ENCODE measurements at places on chromosomes 1 and 21.
A peak's percentile ranks its signal among the peaks of the same experiment; 100 is the strongest.

- no peak for ATAC-seq
Measured at GRCh38 chr1:25816112-25816718, 3.5 kb upstream of the MTFR1L start.

GRCh38 chr1:11337580-11338073 is 64.6 kb downstream of the UBIAD1 start:
- peak; percentile 49 for ATAC-seq

DNA sequence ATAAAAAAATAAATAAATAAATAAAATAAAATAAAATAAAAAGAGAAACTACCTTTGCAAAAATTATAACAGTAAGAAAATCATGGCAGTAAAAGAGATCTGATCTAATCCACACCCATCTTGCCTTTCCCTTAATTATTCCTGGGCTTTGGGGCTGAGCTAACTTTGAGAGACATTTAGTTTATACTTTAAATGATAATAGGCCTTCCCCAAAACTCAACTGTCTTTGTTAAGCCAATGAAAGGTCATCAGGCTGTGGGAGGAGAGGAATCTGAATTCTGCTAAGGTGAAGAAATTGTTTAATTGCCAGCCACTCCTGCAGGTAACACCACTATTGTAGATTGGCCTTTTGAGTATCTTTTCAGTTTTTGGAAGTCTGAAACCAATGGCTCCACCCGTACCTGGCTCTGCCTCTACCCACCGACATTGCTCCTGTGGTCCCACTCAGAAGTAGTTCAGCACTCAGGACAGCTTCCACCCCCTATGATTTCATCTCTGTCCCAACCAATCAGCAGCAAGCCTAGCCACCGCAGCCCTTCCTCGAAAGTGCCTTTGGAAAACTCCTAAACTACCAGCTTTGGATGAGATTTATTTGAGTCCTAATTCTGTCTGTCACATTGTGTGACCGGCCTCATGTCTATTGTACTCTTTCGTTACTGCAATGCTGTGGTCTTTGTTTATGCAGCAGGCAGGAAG is 23.0 kb upstream of the PNRC2 start:
- no peak for ATAC-seq

DNA sequence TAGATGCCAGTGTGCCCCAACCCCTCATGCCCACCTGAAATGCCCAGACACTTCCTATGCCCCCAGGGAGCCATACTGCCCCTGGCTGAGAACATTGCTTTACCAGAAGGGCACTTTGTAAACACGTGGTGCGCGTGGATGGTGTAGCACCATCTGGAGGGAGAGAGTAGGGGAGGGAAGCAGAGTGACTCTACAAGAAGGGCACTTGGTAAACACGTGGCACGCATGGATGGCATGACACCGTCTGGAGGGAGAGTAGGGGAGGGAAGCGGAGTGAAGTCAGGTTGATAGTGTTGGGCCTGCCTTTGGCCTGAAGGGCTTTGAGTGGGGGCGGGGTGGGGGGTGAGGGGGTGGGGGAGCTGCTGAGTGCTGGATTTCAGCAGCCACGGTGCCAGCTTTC is 324.0 kb upstream of the VAMP3 start:
- no peak for ATAC-seq

DNA sequence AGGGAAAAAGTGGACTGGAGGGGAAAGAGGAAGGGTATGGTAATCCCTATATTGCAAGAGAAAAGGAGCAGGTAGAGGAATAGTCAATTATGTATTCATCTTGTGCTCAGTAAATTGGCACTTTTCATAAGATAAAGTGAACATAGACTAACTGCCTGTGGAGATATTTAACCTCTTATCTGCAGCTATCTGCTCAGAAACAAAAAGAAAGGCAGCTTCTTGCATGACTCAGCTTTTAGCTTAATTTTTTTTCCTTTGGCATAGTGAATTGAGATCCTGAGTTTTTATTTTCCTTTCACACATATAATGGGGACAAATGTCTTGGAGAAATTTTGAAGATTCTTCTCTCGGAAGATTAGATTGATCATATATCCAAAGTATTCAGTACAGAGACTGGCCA is 127.6 kb upstream of the F3 start:
- ATAC-seq: no peak

DNA sequence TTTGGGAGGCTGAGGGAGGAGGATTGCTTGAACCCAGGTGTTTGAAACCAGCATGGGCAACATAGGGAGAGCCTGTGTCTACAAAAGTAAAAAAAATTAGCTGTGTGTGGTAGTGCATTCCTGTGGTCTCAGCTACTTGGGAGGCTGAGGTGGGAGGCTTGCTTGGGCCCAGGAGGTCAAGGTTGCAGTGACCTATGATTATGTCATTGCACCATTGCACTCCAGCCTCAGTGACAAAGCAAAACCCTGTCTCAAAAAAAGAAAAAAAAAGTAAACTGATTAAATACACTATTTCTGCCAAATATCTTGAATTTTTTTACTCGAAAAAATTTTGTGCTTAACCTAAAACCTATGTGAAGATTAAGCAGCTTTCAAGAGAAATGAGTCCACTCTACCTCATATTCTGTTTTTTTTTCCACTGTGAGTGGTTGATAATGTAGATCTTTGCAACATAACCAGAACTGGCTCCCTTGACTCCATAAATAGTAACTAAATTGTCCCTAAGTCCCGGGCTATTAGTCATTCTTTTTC is 19.4 kb upstream of the ZNF281 start:
- ATAC-seq: no peak

DNA sequence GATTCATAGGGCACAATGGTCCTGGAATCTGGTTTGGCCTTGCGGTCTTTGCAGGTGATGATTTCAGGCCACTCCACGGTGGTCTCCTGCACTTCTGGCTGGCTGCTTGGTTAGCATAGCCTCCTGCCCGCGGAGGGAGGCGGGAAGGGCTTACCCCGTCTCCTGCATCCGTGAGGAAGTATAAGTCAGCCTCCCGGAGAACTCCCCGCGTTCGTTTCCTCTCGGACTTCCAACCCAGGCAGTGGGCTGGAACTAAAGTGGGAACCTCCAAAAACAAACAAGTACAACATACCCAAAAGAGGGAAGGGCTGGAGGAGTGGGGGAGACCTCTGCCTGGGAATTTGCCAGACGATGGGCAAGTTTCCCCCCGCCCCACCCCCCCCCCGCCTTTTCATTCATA is 939 bp upstream of the CCN1 start:
- no peak for ATAC-seq

DNA sequence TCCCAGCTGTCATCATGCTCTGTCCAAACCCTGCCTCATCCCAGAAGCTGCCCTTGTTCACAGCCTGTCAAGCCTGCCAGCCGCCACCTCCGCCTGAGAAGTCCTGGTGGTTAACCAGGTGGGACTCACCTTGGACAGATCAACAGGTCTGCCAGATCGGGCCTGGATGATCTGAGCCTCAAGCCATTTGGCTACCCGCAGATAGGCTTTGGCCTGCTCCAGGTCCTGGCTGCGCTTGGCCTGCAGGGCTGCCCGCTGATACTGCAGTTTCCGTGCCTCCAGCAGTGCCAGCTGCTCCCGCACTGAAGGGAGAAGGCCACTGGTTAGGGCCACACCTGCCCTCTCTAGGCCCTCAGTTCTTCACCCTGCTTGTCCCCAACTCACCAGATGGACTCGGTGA is 8.6 kb downstream of the CC2D1B start:
- no peak for ATAC-seq

GRCh38 chr1:21706151-21706835 is 37.1 kb upstream of the RAP1GAP start:
- ATAC-seq: peak; percentile 77

DNA sequence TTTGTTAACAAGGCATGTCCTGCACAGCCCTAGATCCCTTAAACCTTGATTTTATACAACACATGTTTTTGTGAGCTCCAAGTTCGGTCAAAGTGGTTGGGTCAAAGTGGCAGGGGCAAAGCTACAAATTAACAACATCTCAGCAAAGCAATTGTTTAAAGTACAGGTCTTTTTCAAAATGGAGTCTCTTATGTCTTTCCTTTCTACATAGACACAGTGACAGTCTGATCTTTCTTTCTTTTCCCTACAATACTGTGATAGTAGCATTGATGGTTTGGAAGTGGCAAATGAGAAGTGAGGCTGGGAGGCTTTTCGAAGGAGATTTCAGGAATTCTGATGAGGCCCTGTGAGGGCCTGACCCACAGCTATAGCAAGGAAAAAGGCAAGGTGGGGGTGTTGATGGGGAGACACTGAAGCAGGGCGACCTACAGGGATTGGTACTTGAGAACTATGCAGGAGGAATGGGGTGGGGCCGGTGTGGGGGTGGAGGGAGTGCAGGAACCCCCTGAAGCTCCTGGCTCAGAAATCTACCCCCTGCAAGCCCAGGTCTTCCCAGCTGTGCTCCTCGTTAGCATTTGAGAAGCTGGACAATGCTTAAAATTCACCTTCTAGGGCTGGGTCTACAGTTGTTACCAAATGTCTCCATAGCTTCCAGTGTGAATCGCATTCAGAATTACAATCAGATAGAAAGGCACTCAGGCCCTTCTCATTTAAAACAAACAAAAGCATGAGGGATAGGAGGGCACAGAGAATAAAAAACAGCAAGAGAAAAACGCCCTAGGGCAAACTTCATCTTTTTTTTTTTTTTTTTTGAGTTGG is 102.6 kb upstream of the PPM1J start:
- ATAC-seq: no peak

Data from stimulated activated memory B cell treated with anti-CD40 and anti-IgM and Interleukin-4, amounts not matched to agents 10 μg/mL and 1 μg/mL and 100 μg/mL, for 72 hours (primary cell).